ENCODE measurements at places on chromosomes 4 and X.

DNA sequence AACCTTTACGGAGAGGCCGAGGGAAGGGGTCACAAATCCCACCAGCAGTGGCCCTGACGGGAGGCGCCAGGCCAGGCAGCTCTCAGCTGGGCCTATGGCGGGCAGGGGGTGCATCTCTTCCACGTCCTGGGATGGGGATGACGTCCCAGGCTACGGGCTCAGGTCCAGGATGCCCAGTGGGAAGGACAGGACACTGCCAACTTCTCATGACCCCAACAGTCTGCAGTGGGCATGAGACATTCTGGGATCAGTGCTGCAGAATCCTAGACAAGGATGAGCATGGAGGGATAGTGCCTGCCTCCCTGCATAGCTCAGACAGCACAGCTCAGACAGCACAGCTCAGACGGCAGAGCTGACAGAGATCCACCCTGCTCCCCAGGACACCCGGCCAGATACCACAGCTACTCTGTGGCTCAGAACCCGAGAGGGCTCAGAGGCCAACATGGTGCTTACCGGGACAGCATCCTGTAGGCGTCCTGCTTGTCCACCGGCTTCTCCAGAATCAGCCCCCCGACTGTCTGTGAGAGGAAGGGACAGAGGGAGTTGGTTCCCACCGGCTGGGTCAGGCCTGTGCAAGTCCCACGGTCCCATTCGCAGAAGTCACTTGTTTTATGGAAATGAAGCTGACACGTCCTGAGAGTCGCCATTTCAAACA lies 17.3 kb downstream of the ASMTL start:
- DNase-seq, result no peak

DNA sequence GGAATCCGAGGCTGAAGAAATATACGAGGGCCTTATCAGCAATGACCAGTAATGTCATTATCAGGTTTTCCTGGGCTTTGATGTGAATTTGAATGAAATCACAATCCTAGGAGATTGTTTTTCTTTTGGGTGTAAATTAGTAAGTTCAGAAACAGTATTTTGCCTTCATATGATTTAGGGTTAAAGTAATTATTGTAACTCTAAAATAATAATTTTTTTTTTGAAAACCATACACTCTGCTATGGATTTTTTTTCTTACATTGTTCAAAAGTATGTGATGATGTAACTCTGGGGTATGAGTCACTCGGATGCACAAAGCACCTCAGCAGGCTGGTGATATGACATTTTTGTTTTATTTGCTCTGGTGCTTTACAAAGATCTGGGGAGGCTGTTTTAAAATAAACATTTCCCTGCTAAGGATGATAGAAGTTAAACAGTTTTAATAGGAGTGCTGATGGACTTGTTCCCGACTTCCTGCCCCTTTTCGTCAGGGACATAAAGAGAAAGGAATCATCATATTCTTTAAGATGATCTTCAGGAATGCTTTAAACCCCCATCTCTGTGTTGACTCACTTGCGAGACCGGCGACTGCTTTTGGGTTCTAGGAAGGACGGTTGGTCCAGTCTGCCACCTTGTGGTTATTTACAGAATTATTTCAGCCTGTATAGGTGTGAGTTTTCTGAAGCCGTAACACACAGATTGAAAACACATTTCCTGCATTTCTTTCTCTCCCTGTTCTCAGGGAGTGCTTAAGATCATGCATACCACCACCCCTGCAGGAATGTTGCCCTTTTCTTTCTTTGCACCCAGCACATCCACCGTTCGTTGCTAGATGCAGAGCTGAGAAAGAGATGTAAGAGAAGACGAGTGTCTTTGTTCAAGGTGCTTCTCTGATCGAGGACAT lies 72.5 kb downstream of the RAPGEF2 start:
- DNase-seq, result peak; percentile 73

- peak; percentile 74 for DNase-seq
Measured at GRCh38 chr4:726235-726787, 20.7 kb downstream of the PCGF3 start.

DNA sequence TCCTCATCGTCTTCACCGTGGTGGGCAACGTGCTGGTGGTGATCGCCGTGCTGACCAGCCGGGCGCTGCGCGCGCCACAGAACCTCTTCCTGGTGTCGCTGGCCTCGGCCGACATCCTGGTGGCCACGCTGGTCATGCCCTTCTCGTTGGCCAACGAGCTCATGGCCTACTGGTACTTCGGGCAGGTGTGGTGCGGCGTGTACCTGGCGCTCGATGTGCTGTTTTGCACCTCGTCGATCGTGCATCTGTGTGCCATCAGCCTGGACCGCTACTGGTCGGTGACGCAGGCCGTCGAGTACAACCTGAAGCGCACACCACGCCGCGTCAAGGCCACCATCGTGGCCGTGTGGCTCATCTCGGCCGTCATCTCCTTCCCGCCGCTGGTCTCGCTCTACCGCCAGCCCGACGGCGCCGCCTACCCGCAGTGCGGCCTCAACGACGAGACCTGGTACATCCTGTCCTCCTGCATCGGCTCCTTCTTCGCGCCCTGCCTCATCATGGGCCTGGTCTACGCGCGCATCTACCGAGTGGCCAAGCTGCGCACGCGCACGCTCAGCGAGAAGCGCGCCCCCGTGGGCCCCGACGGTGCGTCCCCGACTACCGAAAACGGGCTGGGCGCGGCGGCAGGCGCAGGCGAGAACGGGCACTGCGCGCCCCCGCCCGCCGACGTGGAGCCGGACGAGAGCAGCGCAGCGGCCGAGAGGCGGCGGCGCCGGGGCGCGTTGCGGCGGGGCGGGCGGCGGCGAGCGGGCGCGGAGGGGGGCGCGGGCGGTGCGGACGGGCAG lies 792 bp downstream of the ADRA2C start:
- DNase-seq, result no peak

DNA sequence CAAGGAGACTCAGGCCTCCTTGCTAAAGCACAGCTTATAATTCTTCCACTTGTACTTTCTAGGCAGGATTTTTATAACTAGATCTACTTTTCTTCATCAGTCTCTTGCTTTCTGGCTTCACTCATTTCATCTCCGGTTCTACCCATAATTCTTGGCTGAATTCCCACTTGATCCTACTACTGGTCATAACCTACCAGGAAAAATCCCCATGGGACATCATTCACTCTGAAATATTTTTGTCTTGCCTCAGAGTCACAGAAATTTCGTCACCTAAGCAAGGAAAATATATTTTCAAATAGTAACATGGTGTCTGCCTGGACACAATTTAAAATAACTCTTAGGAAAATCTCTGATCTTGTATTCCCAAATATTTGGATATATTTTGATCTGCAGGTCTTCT lies 122.3 kb downstream of the TEX13A start:
- no peak for DNase-seq

GRCh38 chr4:7276515-7276914 lies 84.2 kb downstream of the SORCS2 start:
- DNase-seq, result no peak

GRCh38 chr4:1405636-1406393 lies 427 bp downstream of the NKX1-1 start:
- no peak for DNase-seq

GRCh38 chrX:46710927-46711623 lies 47.8 kb downstream of the SLC9A7 start:
- DNase-seq, result no peak

- DNase-seq, result no peak
Measured at GRCh38 chr4:48203819-48204218, 65.8 kb downstream of the TEC start.

DNA sequence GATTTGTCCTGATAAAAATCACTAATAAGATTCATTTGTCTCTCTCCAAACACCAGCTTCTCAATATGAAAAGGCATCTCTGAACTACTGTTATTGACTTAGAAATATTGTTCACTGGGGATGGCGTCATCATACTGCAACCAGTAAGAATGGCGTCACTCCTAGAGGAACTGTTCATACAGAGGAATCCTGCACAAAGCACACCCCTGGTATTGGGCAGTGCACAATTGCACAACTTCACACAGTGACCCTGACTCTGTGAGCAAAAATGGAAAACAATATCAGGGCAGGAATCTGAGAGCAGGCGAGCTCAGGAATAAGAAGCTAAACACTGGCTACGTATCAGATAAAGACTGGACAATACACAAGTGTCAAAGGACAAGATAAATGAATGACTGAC lies 66.7 kb upstream of the PNPLA4 start:
- no peak for DNase-seq

- no peak for DNase-seq
Measured at GRCh38 chr4:143514497-143514896, 995 bp downstream of the SMARCA5 start.

- no peak for DNase-seq
Measured at GRCh38 chr4:162847945-162848549, 318.6 kb downstream of the NAF1 start.

DNA sequence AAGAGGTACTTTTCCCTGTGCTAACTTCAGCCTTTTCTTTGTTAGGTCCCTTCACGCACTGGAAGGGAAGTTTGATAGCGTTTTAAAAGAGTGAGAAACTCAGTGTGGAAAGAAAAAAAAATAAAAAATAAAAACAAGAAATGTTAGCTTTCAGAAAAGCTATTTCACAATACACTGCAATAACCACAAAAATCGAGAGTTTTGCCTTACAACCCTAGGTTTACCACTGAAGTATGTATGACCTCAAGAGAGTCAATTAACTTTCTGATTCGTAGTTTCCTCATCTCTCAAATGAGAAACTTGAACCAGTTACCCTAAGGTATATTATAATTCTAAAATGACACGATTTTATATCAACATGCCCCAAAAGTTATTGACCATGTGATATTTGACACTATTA lies 93.9 kb upstream of the JADE1 start:
- DNase-seq, result peak; percentile 74

- DNase-seq, result no peak
Measured at GRCh38 chrX:112391313-112391712, 288.4 kb downstream of the LHFPL1 start.

DNA sequence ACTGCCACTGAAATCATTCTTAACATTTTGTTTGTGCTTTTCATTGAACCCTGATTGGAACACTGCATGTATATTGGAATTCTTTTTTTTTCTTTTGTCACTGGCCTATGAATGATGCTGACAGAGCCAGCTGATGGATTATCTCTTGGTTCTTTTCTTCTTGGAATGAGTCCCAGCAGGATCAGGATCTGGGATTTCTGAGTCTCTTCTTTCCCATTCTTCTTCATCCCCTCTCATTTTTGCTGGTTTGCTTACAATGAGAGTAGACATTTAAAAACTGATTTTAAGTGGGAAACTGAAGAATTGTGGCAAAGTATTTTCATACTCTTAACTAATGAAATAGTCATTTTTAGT lies 9.0 kb downstream of the DCUN1D4 start:
- no peak for DNase-seq

GRCh38 chr4:63458010-63458409 lies 951.2 kb downstream of the TECRL start:
- DNase-seq, result no peak

DNA sequence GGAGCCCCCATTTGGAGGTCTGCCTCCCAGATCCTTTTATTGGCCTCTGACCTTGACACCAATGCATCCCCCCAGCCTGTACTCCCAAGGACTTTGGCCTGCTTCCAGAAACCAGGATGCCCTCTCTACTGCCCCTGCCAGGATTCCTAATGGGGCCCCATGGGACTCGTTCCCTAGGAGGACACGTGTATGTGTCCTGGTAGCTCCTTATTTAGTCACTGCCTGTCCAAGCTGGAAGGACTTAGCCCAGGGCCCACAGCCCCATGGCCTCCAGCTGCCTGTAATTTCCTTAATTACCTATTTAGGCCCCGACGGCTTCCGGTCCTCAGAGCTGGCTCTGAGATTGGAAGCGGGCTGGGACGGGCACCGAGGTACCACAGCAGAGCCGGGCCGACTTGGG lies 9.4 kb downstream of the ATP2B3 start:
- DNase-seq, result no peak

- no peak for DNase-seq
Measured at GRCh38 chr4:189850239-189850856, 90.3 kb upstream of the FRG1 start.

DNA sequence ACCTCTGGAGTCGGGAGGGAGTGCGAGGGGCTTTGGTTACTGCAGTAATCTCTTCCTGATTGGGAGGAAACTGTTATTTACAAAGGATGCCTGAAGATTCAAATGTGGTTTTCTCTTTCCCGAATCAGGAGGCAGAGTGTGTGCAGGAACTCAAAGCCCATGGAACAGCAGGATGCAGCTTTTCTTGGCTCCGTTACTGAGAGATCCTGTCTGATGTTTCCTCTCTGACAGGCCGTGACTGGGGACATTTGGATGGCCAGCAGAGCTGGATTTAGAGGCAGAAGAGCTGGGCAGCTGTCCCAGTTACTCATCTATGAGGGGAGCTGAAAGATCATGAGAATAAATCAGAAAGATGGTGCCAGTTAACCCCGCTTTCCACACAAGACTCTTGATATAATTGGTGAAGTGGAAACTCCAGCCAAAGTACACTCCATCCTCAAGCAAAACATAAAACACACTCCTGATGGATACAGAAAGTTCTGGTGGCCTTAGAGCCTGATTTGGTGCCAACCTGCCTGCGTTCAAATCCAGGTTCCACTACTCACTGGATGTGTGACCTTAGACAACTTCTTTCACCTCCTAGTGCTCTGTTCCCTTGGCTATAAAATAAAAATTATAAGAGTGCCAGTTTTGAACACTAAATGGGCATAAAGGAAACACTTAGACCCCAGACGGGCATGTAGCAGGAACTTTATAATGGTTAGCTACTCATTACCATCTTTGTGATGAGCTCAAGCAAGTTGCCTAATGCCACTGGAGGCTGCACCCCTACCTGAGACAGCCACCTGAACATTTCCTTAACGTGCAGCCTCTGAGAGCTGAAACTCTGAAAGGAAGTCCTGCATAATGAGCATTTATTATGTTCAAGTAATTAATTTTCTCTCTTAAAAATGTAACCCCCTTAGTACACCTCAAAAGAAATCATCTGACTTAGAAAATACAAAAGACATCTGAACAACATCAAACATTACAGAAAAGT lies 349.0 kb upstream of the GATB start:
- DNase-seq, result no peak

DNA sequence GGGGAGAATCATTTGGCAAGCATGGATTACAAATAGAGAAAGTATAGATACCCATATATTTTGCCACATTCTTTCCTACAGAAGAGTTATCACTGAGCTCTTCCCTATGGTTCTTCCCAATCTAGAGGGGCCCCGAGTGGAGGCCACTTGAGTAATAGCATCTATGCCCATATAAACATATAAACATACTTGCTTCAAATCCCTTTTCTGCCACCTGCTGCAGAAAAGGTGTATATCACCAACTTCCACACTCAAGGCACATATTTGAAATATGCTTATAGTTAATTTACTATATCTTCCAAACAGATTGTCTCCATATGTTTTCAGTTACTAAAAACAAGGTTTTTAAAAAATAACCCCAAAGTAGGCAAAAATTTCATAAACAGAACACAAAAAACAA lies 642.8 kb upstream of the DIPK2B start:
- DNase-seq, result no peak
